ENCODE measurements at places on chromosomes 7 and 10.
A peak's percentile ranks its signal among the peaks of the same experiment; 100 is the strongest.

GRCh38 chr7:93147363-93147762 lies 822 bp downstream of the SAMD9L start:
- DNase-seq = no peak

DNA sequence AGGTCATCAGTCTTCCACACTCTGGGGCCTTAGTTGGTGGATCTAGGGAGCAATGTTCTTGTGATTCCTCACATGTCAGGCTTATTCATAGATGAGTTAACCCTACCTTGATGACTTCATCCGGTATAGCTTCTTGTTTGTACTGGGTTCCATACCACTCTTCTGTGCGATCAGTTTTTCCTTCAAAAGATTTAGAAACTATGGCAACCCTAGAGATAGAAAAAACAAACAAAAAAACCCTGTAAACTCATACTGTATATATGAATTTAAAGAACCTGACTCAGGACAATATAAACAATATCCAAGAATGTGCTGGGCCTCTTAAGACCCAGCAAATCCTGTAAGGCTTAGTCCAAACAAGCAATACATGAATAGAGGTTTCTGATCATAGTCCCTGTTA lies 83.5 kb downstream of the IDE start:
- no peak for DNase-seq

- no peak for DNase-seq
Observed at GRCh38 chr7:48366096-48366495, 194.8 kb downstream of the ABCA13 start.

- no peak for DNase-seq
Observed at GRCh38 chr7:47724335-47724982, 142.5 kb upstream of the TNS3 start.

GRCh38 chr10:5945190-5945509 lies 32.2 kb downstream of the IL15RA start:
- DNase-seq = no peak

GRCh38 chr10:35203745-35204144 lies 77.1 kb downstream of the CREM start:
- DNase-seq = no peak

DNA sequence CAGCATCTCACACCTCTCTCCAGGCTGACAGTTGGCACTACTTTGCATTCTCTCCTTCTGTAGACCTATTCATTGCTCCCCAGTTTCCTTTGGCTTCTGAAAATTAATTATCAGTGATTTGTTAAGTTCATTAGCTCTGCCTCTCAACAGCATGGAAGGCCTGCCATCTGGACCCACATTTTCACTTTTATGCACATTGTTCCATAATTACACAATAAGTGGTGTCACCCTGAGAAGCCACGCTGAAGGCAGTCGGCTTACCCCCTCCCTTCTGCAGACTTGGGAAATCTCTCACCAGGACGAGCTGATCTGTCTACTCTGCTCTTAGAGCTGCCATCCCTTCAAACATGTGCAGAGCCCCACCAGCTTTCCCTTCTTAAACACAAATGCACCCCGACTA lies 64.7 kb downstream of the SLIT1 start:
- no peak for DNase-seq

GRCh38 chr10:117621196-117621595 lies 78.7 kb downstream of the EMX2 start:
- peak; percentile 44 for DNase-seq

DNA sequence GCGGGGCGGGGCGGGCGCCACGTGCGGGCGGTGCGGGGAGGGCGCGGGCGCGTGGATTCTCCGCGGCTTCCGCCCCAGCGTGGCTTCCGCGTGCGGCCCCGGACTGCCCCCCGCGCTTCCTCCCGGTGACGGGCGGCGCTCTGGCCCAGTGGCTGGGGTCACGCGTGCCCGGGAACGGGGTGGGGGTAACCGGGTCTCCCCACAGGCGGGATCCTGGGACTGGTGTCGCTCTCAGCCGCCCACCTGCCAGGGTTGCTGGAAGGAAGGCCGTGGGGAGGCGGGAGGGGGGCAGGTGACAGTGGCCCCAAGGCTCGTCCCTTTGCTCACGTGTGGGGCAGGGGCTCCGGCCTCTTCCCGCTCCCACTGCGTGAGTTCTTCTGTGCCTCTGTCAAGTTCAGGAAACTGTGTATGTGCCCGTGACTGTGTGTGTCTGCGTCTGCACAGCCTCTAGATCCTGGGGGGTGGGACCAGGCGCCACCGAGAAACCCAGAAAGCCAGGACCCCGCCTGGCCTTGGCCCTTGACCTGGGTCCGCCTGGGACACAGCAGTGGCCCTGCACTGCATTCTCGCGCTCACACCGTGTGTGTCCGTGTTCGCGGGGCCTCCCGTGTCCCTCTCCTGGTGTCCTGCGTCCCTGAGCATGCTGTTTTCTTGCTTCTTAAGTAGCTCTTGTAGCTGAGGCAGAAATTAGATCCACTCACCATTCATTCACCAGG lies 919 bp downstream of the MAFK start:
- DNase-seq = no peak

DNA sequence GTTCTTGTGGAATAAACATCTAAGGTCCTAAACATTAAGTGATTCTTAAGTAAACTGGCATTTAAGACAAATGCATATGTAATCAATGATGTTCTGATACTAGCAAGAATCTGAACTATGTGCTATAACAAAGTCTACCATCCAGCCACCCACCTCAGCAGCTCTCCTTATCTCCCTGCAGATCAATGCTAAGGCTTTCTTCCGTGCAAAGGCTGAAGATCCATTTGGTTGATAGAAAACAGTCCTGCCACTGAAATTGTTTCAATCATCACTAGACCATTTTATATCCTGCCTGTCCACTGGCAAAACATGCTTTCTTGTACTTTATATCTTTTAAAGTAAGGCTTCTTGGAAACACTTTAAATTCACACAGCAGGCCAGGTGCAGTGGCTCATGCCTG lies 6.3 kb upstream of the SMKR1 start:
- DNase-seq = no peak

DNA sequence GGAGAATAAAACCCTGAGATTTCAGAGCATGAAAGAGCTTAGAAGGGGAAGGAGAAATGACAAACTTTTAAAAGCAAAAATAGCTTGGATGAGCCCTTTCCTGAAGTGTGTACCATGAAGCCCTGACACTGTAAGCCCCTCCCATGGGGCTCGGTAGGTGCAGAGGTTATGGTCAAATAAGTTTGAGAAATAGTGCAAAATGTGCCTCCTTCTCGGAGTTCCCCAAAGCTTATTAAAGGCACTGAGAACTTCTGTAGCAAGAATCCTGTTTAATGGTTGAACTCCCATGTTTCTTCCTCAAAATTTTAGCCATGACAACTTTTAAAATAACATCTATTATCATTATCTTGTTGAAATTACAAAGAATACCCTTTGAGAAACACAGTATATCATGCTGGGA lies 10.5 kb upstream of the HYCC1 start:
- no peak for DNase-seq

DNA sequence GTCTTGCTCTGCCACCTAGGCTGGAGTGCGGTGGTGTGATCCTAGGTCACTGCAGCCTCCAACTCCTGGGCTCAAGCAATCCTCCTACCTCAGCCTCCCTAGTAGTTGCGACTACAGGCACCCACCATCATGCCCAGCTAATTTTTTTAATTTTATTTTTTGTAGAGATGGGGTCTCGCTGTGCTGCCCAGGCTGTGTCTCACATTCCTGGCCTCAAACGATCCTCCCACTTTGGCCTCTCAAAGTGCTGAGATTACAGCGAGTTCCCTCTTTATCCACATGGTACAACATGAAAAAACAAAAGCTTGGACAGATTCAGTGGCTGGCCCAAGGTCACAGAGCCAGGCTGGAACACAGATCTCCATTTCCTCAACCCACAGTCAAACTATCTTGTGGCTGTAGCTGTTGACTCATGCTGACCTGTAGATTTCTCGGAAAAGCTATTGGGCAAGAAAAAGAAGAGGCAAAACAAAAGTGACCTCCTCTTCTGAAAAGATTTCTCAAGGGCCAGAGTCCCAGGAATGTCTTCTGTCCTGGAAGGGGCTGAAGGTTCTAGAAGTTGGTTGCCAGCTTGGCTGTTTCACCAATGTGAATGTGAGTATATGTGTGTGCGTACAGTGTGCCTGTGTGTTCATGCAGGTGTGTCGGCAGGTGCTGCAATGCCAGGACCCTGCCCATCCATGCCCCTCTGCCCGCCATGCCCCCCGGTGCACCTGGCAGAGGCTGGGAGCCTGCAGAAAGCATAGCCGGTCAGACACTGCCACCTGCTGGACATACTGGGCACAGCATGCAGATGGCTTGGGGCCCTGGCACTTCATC lies 28.4 kb downstream of the TMEM130 start:
- peak; percentile 74 for DNase-seq

DNA sequence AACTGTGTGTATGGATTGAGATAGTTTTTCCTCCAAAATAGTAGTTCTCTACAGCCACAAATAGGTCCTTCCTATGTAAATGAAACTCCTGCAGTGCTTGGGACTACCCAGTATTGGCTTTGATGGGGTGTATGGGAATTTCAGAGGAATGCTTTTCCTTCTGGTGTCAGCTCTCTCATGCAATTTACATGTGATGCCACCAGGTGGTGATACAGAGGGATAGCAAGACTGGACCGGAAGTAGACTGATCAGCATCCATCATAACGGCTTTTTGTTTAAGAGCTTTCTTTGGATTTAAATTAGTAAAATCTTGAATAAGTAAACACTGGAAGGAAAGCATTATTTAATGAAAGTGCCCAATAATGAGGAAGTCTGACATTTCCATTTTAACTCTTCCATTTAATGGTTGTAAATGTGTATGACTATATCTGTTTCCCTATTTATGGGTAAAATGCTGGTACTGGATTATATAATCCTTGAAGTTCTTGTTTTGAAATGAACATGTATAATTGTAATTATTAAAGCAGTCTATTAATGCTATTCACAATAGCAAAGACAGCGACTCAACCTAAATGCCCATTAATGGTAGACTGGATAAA lies 22.7 kb downstream of the DYNC1I1 start:
- DNase-seq = no peak

- DNase-seq = no peak
Observed at GRCh38 chr7:157573244-157573643, 236.4 kb downstream of the DNAJB6 start.

DNA sequence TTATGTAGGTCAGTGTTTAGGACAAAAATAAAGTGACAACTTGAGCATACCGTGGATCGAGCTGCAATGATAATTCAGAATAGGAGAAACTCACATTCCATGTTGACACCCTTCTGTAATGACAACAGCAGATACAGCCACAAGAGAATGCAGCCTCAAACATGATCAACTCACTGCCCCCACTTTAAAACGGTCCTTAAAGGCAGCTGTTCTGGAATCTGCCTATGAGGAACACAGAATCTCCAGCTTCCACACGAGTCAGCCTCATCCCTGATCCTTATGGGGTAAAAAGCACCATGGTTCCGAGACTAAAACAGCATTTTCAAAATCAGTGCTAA lies 32.5 kb upstream of the DAGLB start:
- no peak for DNase-seq

DNA sequence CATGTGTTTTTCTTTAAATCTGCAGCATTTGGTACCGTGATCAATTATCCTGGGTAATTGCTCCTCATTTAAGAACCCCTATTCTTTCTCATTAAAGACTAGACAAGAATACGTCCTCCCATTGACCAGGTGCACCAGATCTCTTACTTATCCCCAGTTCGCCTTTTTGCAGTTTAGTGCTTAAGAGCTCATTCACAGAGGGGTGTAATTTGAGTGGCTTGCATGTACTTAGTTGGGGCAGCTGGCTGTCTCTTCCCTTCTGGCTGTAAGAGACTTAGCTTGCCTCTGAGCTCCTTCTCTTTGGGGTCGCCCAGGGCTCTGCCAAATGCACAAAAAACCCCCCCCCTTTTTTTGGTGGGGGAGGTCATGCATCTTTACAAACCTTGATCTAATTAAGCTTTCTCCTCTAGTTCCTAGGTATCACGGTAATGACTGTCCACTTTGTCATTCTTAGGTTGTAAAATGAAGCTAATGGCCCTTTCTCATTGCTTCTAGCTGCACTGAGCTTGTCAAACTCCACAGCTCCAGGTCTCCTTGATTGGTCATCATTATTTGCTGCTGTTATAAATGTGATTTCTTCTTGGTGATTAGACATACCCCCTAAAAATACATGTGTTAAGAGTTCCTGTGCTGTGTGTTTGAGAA lies 26.3 kb downstream of the GAD2 start:
- no peak for DNase-seq

- DNase-seq = no peak
Observed at GRCh38 chr7:45157286-45157652, 322 bp upstream of the RAMP3 start.

- no peak for DNase-seq
Observed at GRCh38 chr10:86046845-86047460, 319.6 kb downstream of the GRID1 start.

- peak; percentile 6 for DNase-seq
Observed at GRCh38 chr7:157970744-157971143, 616.9 kb downstream of the PTPRN2 start.

- DNase-seq = no peak
Observed at GRCh38 chr7:47455872-47456185, 126.1 kb downstream of the TNS3 start.

GRCh38 chr10:97483921-97484320 lies 14.3 kb downstream of the MMS19 start:
- no peak for DNase-seq

GRCh38 chr10:62814756-62815380 lies 1.3 kb downstream of the EGR2 start:
- DNase-seq = no peak

DNA sequence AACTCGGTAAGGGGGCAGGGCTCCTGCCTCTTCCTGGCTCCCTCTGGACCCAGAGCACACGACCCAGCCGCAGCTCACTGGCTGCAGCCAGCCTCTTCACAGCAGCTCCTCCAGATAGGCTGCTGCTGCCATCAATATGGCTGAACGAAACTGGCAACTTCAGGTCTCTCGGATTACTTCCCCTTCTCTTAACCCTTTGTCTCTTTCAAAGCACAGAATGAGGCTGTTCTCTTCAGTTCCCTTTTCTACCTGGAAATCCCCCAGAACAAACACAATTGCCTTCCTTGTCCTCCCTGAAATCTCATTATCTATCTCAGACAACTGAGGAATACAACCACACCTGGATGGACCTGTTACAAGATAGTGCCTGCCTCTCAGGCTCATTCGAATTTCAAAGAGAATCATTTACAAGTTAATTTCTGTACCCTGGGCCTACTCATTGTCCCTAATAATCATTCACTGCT lies 193.4 kb upstream of the MBL2 start:
- no peak for DNase-seq

DNA sequence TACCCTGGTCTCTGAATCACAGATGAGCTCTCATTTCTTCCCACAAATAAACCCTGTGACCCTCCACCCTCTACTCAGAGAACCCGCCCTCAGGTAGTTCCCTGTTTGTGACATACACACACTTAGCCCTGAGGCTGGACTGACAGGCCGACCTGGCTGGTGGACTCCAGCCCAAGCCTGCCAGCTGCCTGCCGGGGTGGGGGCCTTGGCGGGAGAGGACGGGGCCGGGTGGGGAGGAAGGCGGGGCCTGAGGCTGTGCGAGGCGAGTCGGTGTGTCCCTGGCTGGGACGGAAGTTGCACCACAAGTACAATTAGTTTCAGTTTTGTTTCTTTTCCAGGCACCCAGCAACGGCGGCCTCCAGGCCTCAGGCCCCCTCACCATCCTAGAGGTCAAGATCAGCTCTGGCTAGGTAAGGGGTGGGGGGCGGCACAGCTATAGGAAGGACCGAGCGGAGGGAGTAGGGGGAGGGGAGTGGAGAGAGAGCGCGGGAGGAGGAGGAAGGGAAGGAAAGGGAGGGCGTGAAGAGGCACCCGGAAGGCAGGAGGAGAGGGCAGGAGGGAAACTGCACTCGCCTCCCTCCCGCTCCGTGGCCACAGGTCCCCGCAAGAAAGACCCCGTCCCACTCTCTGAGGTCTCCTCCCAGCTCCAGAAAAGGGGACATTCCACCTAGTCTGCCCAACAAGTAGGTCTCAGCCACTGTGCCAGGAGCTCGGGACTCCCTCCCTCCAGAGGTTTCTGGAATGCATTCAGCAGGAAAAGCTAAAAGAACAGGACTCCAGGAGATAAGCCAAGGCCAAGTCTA lies at the start of gene TRIM56:
Gene TRIM56, plus strand, starts transcription at position 320 of the 803 bp plus-strand sequence. CDS start 1,832 bp downstream, outside the sequence.
- DNase-seq = peak; percentile 85

Data from left forelimb (tissue), 1 donor.